ENCODE measurements at places on chromosomes 5 and 9.

DNA sequence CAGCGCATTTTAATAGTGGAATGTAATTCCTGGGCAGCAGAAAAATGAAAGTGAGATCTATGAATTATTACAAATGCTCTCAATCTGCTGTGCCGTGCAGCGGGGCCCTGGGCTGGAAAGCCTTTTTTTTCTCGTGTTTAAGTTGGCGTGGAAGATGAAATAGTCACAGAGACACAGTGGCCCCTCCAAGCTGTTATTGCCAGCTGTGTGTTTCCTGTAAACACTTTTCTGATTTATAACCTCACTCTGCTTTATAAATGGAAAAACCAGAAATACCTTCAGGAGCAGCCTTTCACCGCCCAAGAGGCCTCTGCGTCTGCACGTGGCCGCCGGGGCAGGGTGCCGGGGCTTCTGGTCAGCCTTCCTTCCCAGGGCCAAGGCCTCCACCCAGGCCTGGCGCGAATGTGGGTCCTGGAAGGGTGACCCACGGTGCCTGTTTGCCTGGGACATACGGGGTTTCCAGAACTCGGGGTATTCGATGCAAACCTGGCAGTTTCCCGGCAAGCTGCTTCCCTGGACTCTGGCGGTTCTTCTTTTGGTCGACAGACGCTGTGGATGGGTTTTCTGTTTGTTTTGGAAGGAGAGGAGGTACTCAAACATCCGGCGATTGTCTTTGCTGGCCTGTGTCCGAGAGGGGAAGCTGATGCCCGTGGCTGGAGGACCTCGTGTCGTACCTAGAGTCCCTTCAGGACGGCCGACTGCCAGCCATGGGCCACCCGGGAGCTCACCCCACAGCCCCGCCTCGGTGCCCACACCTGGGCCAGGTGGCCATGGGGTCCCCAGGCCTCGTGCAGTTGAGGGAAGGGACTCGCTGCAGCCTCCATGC, 256.7 kb downstream of the PARP8 start:
- DNase-seq = no peak

DNA sequence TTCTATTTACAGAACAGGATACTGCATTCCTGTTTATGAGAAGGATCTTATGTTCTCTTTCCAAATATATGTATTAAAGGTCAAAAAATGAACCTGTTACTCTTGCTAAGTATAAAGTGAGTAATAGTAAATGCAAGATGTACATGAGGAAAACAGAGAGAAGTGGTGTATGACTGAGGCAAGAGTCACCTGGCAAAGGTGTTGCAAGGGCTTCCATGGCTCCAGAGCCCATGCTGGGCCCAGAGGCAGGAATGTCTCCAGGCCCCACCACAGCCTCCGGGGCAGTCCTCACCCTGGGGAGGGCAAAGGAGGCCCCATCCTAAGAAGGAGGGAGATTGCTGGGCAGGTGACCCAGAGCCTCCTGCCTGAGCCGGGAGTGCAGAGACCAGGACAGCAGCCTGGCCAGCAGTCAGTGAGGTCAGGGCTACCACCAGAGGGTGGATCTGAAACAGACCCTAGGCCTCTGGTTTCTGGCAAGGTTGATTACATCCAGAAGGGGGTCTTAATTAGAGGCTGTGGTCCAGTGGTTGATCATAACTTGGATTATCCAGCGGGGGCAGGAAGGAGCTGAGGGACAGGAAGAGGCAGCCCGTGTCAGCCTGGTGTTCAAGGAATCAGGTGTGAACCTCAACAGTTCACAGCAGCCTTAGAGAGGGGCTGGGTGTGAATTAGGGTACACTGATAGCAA, 57.3 kb upstream of the CPLX2 start:
- DNase-seq = no peak

GRCh38 chr5:37043693-37044092, 167.1 kb downstream of the NIPBL start:
- DNase-seq = no peak

DNA sequence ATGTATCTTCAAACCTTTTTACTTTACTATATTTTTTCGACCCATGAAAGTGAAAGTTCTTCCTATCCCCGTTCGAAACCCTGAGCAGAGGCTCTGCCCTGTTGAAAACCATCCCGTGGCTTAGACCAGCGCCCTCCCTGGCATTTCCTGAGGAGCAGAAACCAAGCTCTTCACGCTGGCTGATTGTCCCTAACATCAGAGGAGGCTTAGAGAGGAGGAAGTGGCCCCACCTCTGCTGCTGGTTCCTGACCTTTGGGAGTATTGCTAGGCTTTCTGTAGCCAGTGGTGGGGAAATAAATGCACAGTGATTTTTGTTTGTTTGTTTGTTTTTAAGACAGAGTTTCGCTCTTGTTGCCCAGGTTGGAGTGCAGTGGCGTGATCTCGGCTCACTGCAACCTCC, 4.2 kb upstream of the PTGES start:
- no peak for DNase-seq

DNA sequence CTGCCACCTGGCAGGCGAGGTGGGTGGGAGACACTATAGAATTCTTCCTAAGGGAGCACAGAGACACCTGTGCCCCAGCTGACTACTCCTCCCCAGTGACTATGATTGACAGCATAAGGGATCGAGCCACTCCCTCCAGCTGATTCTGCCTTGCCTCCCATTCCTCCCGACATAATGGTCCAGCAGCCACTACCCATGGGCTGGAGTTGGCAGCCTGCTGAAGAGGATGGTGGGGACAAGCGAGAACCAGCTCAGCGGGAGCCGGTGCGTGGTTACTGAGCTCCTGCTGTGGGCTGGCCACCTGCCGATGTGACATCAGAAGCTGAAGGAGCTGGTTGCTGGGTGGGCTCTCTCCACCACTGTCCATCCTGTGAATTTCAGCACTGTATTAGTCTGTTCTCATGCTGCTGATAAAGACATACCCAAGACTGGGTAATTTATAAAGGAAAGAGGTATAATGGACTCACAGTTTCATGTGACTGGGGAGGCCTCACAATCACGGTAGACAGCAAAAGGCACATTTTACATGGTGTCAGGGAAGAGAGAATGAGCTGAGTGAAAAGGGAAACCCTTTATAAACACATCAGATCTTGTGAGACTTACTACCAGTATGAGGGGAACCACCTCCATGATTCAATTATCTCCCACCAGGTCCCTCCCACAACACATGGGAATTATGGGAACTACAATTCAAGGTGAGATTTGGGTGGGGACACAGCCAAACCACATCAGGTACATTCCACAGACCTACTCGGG, 12.1 kb upstream of the NCS1 start:
- no peak for DNase-seq

DNA sequence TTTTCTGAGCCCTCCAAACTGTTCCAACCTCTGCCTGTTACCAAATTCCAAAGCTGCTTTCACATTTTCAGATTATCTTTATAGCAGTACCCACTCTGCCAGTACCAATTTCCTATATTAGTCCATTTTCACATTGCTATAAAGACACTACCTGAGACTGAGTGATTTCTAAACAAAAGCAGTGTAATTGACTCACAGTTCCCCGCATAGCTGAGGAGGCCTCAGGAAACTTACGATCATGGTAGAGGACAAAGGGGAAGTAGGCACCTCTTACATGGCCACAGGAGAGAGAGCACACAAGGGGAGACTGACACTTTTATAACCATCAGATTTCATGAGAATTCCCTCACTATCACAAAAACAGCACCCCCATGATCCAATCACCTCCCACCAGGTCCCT, 105.0 kb downstream of the DTWD2 start:
- DNase-seq = no peak

- DNase-seq = no peak
These were observed 413.1 kb downstream of the KCTD16 start for GRCh38 chr5:144583541-144584449.

DNA sequence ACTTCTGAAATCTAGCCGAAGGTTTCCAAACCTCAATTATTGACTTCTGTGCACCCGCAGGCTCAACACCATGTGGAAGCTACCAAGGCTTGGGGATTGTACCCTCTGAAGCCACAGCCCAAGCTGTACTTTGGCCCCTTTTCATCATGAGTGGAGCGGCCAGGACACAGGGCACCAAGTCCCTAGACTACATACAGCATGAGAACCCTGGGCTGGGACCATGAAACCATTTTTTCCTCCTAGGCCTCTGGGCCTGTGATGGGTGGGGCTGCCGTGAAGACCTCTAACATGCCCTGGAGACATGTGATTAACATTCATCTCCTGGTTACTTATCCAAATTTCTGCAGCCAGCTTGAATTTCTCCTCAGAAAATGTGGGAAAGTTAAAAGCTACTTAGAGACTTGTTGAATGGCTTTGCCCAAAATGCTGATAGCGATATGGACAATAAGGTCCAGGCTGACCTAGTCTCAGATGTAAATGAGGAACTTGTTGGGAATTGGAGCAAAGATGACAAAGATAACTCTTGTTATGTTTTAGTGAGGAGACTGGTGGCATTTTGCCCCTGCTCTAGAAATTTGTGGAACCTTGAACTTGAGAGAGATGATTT, 34.1 kb upstream of the CPLANE1 start:
- DNase-seq = no peak

DNA sequence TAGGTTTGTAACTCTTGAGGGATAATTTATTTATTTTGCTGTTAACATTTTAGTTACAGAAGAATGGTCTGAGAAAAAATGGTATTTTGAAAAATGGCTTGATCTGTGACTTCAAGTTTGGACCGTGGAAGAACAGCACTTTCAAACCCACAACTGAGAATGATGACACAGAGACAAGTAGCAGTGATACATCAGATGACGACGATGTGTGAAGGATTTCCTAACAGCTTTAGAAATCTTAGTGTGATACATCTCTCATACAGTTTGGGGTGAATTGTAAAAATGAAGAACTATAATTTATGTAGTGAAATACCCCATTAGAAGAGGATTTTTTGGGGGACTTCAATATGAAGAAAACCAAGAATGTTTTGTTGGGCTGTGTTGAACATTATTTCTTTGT, 88.7 kb downstream of the GPBP1 start:
- no peak for DNase-seq

DNA sequence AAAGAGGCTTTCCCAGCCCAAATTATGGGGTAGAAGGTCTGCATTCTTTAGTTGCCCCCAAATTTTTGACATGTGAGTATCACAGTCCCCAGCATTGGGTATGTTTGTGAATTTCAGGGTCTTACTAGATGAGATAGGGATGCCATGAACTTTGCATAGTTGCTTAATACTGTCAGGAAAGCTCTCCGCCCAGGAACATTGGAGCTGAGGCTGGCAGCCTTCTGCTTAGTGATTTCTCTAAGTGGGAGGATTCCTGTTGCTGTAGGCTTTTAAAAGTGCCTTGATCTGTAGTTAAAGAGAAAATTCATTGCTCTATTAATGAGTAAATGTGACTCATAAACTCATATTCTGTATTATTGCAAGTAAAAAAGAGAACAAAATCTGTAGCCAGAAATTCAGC, 206.9 kb downstream of the CAVIN4 start:
- no peak for DNase-seq

- no peak for DNase-seq
These were observed 9.1 kb downstream of the AFAP1L1 start for GRCh38 chr5:149280802-149281201.

DNA sequence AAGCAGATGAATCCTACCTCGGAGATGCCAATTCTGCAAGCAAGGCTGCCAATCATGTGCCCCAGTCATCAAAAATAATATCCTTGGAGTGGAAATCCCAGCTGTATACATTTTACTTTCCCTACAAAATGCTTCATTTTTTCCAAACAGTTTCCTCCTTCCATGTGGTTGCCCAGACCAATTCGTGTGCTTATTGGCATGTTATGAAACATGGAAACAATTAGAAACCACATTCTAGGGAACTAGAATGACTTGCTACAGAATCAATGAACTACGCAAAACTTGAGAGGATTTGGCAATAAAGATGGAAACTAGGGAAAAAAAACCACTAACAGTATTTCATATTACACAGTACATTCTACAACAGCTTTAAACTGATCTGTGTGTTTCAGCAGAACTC, 584.5 kb upstream of the DMAC1 start:
- no peak for DNase-seq

- DNase-seq = no peak
These were observed 40.4 kb upstream of the APC start for GRCh38 chr5:112697322-112697721.

DNA sequence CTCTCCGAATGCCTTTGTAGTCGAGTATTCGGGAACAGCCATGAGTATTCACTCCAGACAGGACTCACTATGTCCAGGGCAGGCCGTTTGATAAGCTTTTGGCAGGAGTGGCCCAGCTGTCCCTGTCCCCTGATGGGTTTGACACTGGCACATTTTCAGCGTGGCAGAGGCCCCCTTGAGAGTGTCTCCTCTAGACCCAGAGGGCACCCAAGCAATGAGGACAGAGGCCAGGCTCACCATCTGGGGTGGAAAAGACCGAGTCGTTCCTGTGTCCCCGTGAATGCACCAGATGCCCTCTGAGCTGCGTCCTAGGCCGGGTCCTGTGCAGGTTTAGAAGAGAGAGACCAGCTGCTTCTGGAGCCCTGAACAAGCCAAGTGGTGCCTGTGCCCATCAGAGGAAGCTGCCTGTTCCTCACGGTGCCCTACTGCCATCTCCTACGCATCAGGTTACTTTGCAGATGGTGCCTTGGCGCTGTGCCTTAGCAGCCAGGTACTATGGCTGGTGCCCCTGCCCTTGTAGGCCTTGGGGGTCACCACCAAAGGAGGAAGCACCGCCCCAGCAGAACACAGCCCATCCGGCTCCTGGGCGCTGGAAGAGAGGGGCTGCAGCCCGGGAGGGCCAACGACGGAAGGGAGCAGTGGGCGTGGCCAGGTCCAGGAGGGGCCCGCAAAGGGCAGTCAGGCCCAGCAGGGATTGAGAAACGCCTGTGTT, 42.4 kb downstream of the LRSAM1 start:
- no peak for DNase-seq

GRCh38 chr5:54646356-54647101, 129.0 kb downstream of the SNX18 start:
- DNase-seq = peak; percentile 3

DNA sequence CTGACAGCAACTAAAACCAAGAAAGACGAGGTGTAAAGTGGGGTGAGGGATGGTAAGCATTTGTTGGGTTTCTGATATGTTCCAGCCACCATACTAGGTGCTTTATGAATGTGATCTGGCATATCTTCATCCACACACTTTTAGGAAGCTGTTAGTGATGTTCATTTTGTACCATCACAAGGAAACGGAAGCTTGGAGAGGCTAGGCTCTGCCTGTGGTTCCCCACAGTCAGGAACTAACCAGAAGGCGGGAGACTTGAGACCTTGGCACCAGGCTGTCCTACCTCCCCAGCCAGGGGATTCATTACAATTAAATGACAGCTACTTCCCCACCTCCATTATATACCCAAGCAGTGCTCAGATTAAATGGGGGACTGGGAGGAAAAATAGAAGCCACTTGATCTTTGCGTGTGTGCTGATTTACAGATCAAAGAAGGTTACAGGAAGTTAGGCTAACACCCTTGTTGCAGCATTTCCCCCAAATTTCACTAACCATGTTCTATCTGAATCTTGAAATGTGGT, 43.0 kb downstream of the SFXN1 start:
- no peak for DNase-seq

All from activated naive CD4-positive, alpha-beta T cell (primary cell).